H9 (cell line): ENCODE measurements at places on chromosomes 2 and 18.

GRCh38 chr18:58996696-58997095, 132.0 kb downstream of the ZNF532 start:
- no peak for DNase-seq

DNA sequence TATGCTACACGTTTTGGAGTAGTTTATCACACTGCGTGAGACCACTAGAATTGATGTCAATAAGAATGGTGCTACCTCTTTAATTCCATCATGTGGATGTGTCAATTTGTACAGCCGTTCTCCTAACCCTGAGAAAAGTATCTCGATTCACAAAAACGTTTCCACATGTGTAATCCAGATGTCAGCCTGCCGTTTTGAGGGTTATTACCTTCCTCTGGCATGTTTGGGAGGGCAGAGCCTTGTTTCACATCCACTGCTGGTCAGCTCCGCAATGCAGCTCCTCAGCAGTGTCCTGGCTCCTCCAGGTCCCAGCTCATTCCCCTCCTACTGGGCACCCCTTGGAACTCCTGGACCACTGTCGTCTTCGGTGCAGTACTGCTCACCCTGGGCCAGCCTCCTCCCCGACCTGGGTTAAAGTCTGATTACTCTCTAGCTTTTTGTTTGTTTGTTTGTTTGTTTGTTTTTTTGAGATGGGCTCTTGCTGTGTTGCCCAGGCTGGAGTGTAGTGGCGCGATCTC, 34.6 kb downstream of the COPS7B start:
- DNase-seq: no peak

DNA sequence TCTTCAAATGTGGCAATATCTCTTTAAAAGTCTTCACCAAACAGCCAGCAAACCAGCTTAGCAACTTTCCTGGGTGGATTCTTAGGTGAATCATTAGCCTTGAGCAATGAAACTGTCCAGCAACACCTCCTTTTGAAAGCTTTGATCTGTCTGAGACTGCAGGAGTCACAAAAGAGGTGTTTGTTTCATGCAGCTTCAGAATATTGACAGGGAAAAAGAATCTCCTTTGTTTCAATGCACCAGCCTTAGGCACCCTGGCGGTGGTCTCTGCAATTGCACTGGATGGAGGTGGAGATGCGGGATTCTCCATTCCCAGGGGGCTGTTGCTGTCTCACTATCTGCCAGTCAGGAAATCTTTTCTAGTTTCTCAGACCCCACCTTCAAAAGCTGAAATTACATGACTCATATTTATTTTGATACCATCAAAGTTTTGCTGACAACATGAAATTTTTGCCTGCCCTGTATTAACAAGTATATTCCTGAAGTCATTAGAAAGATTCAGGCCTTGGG, 76.0 kb upstream of the DSG1 start:
- peak; percentile 67 for DNase-seq

DNA sequence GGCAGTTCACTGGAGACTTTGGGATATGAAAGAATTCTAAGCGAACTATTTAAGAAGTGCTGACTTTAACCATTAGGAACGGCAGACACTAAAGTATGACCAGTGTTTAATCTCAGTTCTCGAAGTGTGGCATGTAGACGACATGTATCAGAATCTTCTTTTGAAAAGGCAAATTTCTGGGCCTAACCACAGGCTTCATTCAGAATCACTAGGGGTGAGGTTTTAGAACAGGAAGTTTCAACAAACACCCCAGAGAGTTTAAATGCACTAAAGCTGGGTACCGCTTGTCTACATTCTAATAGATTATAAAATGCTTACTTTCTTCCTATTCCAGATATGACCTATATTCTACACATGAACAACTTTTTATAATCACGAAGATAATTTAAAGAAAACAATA, 180.3 kb downstream of the ANKRD44 start:
- DNase-seq: no peak

- no peak for DNase-seq
Measured at GRCh38 chr2:101802329-101802728, 104.8 kb downstream of the MAP4K4 start.

- DNase-seq: no peak
Measured at GRCh38 chr2:180743401-180743800, 237.0 kb upstream of the UBE2E3 start.

DNA sequence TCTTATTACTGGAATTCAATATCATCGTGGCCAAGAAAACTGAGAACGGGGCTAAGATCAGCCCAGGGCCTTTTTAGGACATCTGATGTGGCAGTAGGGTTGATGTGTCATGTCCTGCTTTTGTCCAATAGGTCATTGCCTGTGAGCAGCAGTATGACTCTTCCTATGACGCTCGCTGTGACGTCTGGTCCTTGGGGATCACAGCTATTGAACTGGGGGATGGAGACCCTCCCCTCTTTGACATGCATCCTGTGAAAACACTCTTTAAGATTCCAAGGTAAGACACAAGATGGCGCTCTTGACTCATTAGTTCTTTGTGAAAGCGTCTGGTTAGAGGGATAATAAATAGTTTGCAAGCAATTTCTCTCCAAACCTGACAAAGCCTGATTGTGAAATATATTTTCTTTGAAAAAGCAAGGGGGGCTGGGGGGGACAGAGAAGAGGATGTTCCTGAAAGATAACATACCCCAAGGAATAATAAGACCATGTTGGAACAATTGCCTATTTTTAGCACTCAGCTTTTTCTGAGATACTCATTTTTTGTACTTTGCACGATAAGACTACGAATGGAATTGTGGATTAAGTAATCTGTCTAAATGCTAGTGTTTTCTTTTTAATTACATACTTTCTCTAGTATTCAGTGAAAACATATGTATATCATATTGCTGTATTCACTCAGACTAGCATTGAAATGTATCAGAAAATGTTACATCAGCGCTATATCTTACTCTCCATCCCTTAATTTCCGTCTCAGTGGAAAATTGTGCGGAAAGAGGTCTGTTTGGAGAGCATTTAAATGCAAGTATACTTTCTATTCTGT, 58.1 kb downstream of the MYO3B start:
- DNase-seq: peak; percentile 50

GRCh38 chr18:44325903-44326635, 354.6 kb upstream of the SETBP1 start:
- peak; percentile 61 for DNase-seq

DNA sequence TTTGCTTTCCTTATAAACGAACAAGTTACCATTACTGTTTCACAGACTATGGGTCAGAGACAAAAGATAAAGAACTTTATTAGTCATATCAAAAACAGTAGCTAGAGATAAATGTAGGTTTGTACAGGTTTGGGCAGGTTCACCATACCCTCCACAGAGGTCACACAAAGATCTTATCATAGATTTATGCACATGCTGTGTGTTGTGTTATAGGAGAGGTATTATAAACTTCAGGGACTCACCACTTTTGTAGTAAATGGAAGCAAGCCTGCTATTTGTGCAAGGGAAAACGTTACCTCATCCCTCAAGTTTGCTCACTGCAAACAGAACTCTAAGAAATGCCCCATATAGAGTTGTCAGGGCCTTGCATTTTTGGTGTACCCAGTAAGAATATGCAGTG, 584.5 kb upstream of the LRRTM1 start:
- no peak for DNase-seq

- no peak for DNase-seq
Measured at GRCh38 chr2:54372361-54372760, 83.8 kb upstream of the SPTBN1 start.
